ENCODE measurements at places on chromosomes 3 and 15. TPM values are rescaled to one million over a fixed set of nuclear protein-coding genes. Genes with fewer than 3 reads are reported as not detected.

The STRIT1 gene
- not detected for polyA plus RNA-seq

DNA sequence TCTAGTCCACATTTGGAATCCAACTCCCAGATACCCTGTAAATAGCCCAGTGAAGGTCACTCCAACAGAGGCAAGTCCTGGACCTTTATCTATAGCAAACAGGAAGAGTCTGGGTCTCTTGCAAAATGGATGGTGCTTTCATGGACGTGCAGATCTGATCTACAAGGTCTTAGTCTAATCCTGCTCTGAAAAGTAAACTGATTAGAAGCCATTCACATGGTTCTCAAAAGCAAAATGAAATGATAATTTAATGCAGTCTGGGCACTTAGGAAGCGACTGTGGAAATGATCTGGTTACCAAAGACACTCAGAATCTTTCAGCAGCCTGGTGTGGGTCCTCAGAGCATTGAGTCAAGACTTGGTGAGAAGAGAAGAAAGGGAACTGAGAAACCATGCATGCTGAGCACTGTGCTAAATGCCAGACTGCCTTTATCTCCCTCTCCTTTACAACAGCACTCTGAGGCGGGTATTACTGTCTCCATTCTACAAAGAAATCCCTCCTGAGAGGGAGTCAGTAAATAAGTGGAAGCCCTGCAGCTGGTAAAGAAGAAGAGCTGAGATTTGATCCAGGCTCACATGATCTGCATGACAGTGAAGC lies 29.0 kb downstream of the AQP9 start:
- DNase-seq = no peak

- no peak for DNase-seq
Observed at GRCh38 chr3:134820994-134821393, 25.9 kb downstream of the EPHB1 start.

GRCh38 chr15:73750438-73750837 lies 2.7 kb downstream of the INSYN1 start:
- no peak for DNase-seq
